Sigmoid colon (tissue), 7 donors: ENCODE measurements at places on chromosomes 4 and X. TPM values are rescaled to one million over a fixed set of nuclear protein-coding genes. Genes with fewer than 3 reads are reported as not detected.

The DOK7 gene
- total RNA-seq = not detected

The TCEAL2 gene
- 27.5 TPM for total RNA-seq

The GUCY1B1 gene
- total RNA-seq = 61.1 TPM

GRCh38 chr4:73847526-73848182 is 5.4 kb upstream of the PF4V1 start:
- no peak for DNase-seq

- DNase-seq = no peak
Observed at GRCh38 chr4:110367156-110367555, 108.8 kb upstream of the ENPEP start.

GRCh38 chr4:125123570-125124109 is 191.1 kb upstream of the FAT4 start:
- no peak for DNase-seq
